ENCODE measurements at places on chromosomes 5 and 9.

- peak; percentile 62 for DNase-seq
Measured at GRCh38 chr9:79195879-79196278, 375.9 kb upstream of the TLE4 start.

DNA sequence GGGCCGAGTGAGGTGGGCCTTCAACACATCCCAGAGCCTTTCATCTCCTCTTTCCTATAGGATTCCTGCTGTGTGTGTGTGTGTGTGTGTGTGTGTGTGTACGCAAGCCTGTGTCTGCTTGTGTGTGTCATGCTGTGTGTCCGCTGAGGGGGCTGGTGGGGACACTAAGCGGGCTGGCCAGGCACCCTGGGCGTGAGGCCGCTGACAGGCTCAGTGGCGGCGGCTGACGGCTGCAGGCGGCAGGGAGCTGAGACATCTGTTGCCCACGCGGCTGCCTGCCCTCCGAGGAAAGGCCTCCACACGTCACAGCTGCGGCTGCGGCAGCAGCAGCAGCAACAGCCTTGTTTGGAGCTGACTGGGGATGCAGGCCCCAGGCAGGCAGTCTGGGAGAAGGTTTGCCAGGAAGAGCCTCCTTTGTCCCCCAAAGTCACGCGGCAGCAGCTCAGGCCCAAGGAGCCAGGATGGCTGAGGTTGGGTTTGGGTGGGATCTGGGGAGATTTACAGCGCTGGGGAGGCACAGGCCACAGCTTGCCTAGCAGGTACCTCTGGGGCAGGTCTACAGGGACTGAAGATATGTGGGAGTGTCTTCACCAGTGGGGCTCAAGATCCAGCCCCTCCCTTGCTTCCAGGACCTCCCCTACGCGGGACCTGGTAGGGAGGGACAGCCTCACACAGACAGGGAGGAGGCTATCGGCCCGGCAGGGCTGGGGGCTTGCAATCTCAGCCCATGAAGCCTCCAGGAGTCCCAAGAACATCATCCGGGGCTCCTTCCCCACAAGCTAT lies 1.8 kb downstream of the PDLIM4 start:
- peak; percentile 91 for DNase-seq

DNA sequence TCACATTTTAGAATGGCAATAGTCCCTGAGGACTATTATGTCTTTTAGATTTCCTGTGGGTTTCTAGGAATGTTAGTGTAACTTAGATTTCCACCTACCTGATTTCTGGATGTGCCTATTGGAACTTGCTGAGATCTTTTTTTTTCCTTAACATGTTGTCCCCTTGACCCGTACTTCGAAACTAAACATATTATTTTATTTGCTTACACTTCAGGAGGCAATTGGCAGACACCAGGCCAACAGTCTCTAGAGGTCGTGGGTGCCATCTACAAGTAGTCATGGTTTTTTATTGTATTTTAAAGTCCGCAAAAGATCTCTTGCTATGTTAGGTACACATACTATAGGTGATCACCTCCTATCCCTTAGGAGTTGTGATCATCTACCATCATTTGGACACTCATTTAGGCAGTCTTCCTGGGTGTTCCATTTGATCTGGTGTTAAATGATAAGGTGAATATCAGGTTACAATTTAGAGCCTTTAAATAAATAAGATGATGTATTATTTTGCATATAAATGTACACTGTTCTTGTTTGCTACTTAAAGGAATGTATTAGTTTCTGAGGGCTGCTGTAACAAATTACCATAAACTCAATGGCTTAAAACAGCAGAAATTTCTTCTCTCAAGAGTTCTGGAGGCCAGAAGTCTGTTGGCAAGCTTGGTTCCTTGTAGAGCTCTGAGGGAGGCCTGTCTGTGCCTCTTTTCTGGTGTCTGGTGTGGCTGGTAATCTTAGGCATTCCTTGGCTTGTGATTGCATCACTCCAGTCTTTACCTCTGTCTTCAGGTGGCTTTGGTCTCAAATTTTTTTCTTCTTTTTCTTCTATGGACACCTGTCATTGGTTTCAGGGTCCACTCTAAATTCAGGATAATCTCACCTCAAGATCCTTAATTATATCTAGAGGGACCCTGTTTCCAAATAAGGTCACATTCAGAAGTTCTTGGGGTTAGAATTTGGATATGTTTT lies 64.8 kb downstream of the ZCCHC7 start:
- DNase-seq: no peak

DNA sequence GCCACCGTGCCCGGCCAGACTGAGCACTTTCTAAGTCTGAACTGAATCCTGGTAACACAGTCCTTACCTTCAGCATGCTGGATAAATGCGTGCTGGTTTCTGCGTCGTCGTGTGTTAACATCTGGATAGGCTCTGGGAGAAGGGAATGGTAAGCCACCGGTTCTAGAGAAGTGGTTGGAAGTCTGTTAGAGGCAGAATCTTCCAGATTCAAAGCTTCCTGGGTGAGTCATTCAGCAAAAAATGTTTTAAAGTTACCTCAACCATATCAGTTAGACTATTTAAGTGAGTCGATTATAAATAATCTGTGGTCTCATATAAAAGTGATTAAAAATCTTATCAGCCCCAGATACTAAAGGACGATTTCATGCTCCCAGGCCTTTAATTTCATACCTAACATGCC lies 256.5 kb upstream of the NFIL3 start:
- no peak for DNase-seq

DNA sequence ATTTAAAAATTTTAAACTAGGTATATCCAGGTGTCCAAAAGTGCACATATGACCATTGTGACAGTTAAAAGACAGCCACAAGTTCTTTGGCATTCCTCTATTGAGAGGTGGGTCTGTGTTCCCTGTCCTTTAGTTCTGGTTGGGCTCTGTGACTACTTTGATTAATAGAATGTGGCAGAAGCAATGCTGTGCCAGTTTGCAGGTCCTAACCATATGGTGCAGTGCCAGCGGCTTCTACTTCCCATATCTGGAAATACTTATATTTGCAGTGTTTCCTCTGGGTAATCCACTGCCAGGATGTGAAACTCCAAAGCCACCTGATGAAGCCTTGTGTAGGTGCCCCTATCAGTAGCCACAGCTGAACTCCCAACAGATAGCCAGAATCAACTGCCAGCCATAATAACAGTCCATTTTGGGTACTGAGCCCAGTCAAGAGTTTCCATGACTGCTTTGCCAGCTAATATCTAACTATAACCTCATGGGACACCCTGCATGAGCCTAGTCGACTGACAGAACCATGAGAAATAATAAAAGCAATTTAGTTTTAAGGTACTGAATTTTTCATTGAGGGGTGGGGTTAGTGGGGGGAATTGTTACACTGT lies 361.0 kb upstream of the SEMA6A start:
- no peak for DNase-seq

DNA sequence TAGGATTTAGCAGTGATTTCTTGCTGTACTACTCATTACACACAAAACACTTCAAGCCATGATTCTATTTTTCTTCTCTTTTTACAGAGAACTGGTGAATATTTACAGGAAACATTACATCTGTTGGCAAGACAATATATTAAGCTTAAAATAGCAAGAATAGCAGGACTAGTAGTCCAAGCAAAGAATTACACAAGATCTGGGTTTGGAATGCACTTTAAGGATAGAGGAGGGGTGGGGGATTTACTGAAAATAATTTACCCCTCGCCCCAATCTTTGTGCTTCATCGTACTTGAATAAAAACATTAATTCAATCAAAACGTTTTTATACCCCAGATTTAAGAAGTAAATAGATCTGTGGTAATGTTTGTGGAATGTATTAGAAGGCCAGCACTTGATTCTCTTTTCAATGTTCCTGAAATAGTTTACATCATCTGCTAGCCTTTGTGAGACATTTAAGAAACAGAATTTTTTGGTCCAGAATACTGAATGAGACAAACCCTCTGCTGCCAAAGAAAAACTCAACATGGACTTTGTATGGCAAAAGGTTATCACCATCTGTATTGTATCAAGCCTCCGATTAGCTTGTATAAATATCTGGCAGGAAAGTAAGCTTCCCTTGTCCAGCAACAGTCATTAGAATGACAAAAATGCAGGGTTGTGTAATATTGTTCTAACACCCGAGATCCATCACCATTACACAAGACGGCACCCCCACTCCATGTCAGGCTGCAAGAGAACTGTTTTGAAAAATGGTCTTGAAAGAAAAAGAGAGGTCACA lies 23.8 kb downstream of the SVEP1 start:
- peak; percentile 50 for DNase-seq

DNA sequence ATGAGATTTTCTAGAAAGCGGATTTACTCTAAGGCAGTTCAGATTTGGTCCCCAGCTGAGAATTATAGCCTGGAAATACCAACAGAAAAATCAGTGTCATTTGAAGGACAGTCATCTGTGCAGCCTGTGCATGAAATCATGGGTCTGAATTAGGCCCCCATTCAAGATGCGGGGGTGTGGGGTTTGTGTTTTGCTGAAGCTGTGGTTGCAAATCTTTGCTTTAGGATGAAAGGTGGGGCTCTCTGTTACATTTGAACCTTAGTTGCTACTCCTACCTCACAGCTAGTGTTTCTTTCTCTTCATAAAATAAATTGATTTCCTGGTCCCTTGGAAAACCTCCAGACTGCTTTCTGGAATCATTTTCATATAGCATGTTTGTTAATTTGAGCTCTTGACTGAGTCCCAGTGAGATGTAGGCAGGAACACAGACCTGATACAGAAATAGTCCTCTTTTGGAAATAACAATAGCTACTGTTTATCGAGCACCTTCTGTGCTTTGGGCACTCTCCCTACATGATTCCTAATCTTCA lies 4.8 kb upstream of the ABL1 start:
- no peak for DNase-seq

- DNase-seq: no peak
Measured at GRCh38 chr5:77898385-77898784, 122.2 kb upstream of the TBCA start.

DNA sequence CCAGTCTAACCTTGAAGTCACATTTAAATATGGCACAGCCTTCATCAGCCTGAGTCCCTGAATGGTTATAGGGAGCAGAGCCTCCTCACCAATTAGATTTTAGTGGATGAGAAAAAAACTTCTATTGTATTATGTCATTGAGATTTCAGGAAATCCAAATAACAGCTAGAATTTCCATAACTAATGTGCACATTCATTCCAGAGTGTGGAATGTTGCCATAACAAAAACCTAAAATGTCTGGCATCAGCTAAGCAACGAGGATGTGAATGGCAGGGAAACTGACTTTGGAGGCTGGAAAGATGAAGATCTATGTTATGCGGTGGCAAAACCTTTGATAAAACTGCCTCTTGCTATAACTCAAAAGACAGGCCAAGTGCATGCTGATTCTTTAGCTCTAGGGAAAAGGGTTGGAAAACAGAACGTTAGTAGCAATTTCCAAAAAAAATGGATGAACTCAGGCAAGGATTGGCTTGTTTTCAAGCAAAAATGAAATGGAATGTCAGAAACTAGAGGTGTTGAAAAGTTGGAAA lies 91.3 kb upstream of the NFIB start:
- no peak for DNase-seq

Measured in eye (tissue), 1 donor.